MM.1S (cell line): ENCODE measurements at places on chromosomes 5 and 9.

DNA sequence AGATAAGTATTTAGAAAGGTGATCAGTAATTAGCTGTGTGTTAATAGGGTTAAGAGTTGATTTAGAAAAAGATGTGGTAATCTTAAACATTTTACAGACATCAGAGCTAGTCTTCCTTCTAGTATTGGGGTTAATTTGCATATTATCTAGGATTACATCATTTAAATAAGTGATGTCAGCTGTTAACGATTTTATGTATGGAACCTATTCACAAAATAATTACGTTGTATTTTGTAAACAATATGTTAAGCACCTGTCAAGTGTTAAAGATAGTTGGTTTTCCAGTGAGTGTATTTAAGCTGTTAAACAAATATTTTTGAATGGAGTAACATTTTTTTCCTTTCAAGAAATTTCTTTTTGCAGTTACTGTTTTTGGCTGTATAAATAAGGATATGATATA lies 2.2 kb downstream of the DCP2 start:
- DNase-seq = no peak

GRCh38 chr5:54721116-54721515 lies 203.6 kb downstream of the SNX18 start:
- no peak for DNase-seq

DNA sequence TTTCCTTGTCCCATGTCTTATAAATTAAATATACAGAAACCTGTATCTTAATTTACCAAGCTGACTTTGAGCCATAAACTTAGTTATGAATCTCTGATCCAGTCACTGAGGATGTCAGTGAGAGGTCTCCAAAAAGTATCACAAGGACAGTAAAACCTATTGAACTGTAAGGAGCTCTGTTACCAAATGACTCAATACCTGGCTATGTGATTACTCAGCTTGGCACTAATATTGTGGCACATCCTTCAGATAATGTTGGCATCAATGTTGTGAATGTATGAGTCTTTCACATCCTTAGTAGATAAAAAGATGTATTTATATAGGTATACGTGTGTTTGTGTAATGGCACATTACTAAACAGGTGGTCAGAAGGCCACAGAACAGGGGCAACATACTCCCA lies 18.0 kb upstream of the CAPSL start:
- no peak for DNase-seq

GRCh38 chr9:88661759-88662158 lies 126.8 kb downstream of the NXNL2 start:
- no peak for DNase-seq

- no peak for DNase-seq
Measured at GRCh38 chr9:129390541-129390940, 212.5 kb upstream of the IER5L start.
